ENCODE measurements at places on chromosomes 7 and 10. TPM values are rescaled to one million over a fixed set of nuclear protein-coding genes. Genes with fewer than 3 reads are reported as not detected.

The ABCC2 gene
- 0.39 TPM for total RNA-seq

The ADRA2A gene
- not detected for total RNA-seq

The ADAM12 gene
- total RNA-seq, result 0.55 TPM

The CYP3A4 gene
- not detected for total RNA-seq

The SMC3 gene
- total RNA-seq, result 21.2 TPM

The CALML3 gene
- 58.4 TPM for total RNA-seq

The AFAP1L2 gene
- 40.2 TPM for total RNA-seq

The TWNK gene
- total RNA-seq, result 14.4 TPM

The CPSF4 gene
- total RNA-seq, result 27.7 TPM

The LRRC4 gene
- total RNA-seq, result 0.39 TPM

The ZNF277 gene
- total RNA-seq, result 21.1 TPM

The PNLIPRP1 gene
- not detected for total RNA-seq

The MACROH2A2 gene
- total RNA-seq, result 25.6 TPM

The MLXIPL gene
- total RNA-seq, result not detected

The LLCFC1 gene
- not detected for total RNA-seq

The C10orf105 gene
- total RNA-seq, result not detected

The CRHR2 gene
- total RNA-seq, result not detected

The ITPRIP gene
- total RNA-seq, result 16.6 TPM

The NEUROD6 gene
- total RNA-seq, result not detected

The SPDYE9 gene
- total RNA-seq, result not detected

The SPAM1 gene
- not detected for total RNA-seq

The ASAH2B gene
- total RNA-seq, result 3.2 TPM

The LOXL4 gene
- total RNA-seq, result 0.04 TPM

The MRPL32 gene
- 51.0 TPM for total RNA-seq

The AGMO gene
- total RNA-seq, result not detected

The UCMA gene
- total RNA-seq, result not detected

The HABP2 gene
- total RNA-seq, result not detected

The HPS1 gene
- total RNA-seq, result 31.6 TPM

The CACNB2 gene
- not detected for total RNA-seq

The CPA5 gene
- not detected for total RNA-seq

The PTF1A gene
- not detected for total RNA-seq

The ACTL6B gene
- total RNA-seq, result not detected

The LRRC17 gene
- total RNA-seq, result not detected

The PRPS1L1 gene
- not detected for total RNA-seq

The SFTPA1 gene
- not detected for total RNA-seq

The FAM25A gene
- 3.3 TPM for total RNA-seq

The ZNF117 gene
- total RNA-seq, result 0.15 TPM

The LIPJ gene
- total RNA-seq, result not detected

The WDR11 gene
- total RNA-seq, result 33.0 TPM

The SPDYE2B gene
- not detected for total RNA-seq

The EBLN1 gene
- not detected for total RNA-seq

The ELOVL3 gene
- 0.23 TPM for total RNA-seq

The MLLT10 gene
- total RNA-seq, result 24.8 TPM

The DIP2C gene
- 2.0 TPM for total RNA-seq

The TDRD1 gene
- 0.31 TPM for total RNA-seq

The EXOSC1 gene
- 52.7 TPM for total RNA-seq

The HOXA10 gene
- 1.1 TPM for total RNA-seq

The AGR3 gene
- total RNA-seq, result not detected

The SFXN4 gene
- 31.4 TPM for total RNA-seq

The NUP205 gene
- 58.7 TPM for total RNA-seq

The MBL2 gene
- not detected for total RNA-seq

The H2BK1 gene
- not detected for total RNA-seq

The HERC4 gene
- total RNA-seq, result 33.7 TPM

The MSMB gene
- total RNA-seq, result not detected
